ENCODE measurements at places on chromosomes 3 and 15.

GRCh38 chr15:52097180-52097579, 15.4 kb downstream of the BCL2L10 start:
- no peak for DNase-seq

DNA sequence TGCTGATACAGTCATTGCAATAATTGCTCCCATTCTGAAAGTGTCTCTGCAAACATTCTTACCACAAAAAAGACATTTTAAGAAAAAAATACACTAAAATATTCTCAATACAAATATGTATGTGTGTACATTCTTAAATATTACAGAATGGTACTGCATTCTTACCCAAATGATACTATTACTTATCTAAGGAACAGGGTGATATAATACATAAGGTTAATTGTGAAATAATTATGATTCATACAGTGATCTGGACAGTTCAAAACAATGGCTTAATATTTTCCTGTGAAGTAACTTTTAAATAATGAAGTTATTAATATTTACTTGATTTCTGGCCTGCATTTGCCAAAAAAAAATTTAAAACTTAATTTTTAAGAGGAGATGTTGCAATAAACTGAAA, 694.6 kb downstream of the TUSC7 start:
- DNase-seq: no peak

GRCh38 chr15:70121624-70122302, 24.0 kb upstream of the TLE3 start:
- DNase-seq: no peak

GRCh38 chr3:53243785-53244184, 12.0 kb downstream of the TKT start:
- DNase-seq: no peak

DNA sequence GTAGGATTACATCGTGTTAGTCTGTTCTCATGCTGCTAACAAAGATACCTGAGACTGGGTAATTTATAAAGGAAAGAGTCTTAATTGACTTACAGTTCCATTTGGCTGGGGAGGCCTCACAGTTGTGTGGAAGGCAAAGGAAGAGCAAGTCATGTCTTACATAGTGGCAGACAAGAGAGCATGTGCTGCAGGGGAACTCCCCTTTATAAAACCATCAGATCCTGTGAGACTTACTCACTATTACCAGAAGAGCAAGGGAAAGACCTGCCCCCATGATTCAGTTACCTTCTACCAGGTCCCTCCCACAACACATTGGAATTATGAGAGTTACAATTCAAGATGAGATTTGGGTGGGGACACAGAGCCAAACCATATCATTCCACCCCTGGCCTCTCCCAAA, 3.4 kb downstream of the SLC25A26 start:
- no peak for DNase-seq

Measured in substantia nigra (tissue), 51 donors.